ENCODE measurements at places on chromosomes 12 and 14. TPM values are rescaled to one million over a fixed set of nuclear protein-coding genes. Genes with fewer than 3 reads are reported as not detected.

OR4N5 gene
- total RNA-seq, result not detected

DLK1 gene
- 0.17 TPM for total RNA-seq

OTOGL gene
- not detected for total RNA-seq

NPFF gene
- 0.19 TPM for total RNA-seq

AVPR1A gene
- 0.07 TPM for total RNA-seq

KRT81 gene
- 3,224 TPM for total RNA-seq

XRCC3 gene
- total RNA-seq, result 25.5 TPM

RPGRIP1 gene
- total RNA-seq, result 0.28 TPM

ERP27 gene
- not detected for total RNA-seq

OR6C68 gene
- total RNA-seq, result not detected

WNT5B gene
- 2.4 TPM for total RNA-seq

KITLG gene
- total RNA-seq, result 15.0 TPM

CYP46A1 gene
- total RNA-seq, result 0.20 TPM

MYF6 gene
- not detected for total RNA-seq

MORN3 gene
- 0.15 TPM for total RNA-seq

PLBD1 gene
- total RNA-seq, result 4.6 TPM

NGB gene
- not detected for total RNA-seq

DTX1 gene
- total RNA-seq, result 0.36 TPM

POTEM gene
- not detected for total RNA-seq

BHLHE41 gene
- 0.45 TPM for total RNA-seq

ADCY6 gene
- total RNA-seq, result 11.3 TPM

AMDHD1 gene
- total RNA-seq, result 2.3 TPM

Measured in A549 treated with AZD2906 at 1 μM for 4 hours (cell line).